ENCODE measurements at places on chromosomes 5 and 9.

DNA sequence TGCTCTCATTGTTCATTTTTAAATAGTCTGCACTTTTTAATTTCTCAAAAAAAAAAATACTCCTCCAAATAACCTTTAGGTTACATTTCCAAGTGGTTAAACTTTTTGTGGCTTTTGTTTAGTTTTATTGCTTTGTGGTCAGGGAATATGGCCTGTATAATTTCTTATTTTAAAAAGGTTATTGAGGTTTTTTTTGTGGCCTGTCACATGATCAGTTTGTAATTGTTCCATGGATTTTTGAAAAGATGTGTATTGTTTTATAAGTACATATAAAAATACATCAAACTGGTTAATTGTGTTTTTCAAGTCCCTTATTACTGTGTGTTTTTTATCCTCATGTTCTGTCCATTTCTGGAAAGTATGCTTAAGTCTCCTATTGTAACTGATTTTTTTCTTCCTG, 64.0 kb downstream of the ZNF618 start:
- no peak for DNase-seq

- no peak for DNase-seq
Observed at GRCh38 chr5:142465476-142465875, 140.7 kb upstream of the SPRY4 start.

- no peak for DNase-seq
Observed at GRCh38 chr9:121505903-121506735, 6.5 kb upstream of the GGTA1 start.

DNA sequence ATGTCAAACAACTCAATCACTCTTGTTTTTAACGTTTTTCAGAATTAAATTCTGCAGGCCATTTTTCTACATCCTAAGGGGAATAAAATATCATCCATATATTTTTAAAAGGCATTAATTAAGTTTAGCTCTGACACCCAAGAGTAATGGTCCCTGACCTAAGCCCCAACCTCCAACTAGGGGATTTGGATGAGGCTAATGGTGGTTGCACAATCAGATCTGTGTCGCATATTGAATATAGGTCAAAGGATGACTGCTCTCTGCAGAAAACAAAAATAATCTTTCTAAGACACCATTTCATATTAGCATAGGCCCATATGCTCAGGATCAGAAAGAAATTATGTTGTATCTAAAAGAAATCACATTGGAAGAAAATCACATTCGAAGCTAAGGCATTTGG, 20.7 kb downstream of the CDH6 start:
- no peak for DNase-seq

DNA sequence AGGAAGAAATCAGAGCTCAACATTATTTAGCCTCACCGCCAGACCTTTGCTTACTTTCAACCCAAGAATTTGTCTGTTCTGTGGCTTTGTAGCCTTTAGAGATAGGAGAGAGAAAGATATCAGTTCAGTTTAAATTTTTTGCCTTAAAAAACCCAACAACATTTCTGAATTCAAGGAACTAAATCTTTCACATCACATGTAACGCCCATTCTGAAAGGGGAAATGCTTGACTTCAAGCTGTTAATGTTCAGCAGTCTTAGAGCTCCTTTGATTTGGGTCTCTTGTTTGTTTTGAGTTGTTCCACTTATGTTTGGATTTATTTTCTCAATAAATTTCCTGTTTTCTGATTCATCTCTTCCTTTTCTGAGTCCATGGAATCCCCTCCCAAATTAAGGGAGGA, 294.5 kb downstream of the ARHGAP26 start:
- no peak for DNase-seq

DNA sequence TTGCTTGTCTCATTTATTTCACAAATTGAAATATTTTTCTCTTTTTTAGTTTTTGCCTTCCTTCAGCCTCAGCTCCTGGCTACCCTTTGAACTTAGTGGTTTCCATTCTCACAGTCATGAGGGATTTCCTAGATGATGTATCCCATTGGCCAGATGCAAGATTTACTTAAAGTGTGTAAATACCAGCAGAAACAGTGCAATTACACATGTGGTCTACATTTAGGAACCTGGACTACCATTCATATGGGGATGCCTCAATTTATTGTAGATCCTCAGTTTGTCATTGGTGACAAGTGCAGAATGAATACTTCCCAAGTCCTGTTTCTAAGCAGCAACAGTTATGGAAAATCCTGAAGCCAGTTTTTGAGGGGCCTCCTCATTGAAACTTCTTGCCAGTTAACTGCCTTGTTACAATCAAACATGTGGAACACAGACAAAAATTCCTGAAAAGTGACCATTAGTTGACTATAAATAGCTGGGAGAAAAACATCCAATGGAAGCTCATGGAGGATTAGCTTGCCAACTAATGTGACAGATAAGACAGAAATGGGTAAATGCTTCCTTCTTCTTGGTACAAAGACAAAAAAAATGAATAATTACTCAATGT, 113.6 kb upstream of the FER start:
- no peak for DNase-seq

DNA sequence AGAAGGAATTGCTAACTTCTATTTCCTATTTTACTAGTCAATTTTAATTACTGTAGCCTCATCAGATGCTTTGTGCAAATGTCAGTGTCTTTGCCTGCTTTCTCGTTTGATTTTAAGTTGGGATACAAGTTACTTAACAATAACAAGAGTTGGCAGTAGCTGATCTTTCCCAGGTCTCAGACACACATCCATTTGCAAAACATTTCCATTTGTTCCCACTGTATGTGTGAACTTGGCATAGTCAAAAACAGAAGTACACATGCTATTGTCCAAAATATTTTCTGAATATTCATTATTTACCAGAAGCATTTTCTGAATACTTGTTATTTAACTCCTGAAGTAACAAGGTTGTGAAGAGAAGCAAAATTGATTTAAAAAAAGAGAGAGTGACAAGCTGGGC, 35.0 kb upstream of the NAA35 start:
- no peak for DNase-seq

GRCh38 chr9:125654121-125654520, 52.9 kb downstream of the MAPKAP1 start:
- DNase-seq, result no peak

- DNase-seq, result no peak
Observed at GRCh38 chr9:13554626-13555025, 275.1 kb upstream of the MPDZ start.

GRCh38 chr5:68046445-68046844, 169.1 kb upstream of the PIK3R1 start:
- DNase-seq, result no peak

DNA sequence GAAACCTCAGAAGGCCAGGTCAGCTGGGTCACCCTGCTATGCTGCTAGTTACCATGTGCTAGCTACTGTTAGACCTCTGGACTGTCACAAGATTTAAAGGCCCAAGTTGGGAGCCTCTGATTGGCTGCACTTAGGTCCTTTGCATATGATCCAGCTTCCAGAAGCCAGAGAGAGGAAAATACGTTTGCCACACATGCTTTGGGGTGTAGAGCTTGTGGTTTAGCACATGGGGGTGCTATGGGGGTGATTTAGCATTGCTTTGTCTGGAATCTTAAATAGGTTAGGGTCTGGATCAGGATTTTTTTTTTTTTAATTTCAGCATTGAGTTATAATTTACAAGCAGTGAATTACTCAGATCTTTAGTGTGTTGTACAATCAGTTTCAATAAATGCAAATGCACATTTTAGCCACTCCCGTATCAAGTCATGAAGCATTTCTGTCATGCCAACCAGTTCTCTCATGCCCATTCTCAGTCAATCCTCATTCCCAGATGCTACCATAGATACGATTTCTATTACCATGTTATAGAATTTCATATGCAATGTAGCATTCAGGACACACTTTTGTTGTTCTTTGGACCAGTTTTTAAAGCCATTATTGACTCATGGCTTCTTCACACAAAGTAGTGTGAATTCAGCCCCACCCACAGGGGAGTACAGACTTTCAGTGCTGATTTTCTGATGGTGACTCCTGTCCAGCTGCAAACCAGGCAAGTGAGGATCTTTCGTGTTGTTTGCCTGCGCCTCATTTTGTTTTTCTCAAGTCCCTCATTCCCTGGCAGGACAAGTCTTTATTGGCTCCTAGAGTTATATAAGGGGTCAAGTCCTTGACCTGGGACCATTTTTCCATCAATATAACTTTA, 250.4 kb downstream of the LRRC70 start:
- DNase-seq, result no peak

DNA sequence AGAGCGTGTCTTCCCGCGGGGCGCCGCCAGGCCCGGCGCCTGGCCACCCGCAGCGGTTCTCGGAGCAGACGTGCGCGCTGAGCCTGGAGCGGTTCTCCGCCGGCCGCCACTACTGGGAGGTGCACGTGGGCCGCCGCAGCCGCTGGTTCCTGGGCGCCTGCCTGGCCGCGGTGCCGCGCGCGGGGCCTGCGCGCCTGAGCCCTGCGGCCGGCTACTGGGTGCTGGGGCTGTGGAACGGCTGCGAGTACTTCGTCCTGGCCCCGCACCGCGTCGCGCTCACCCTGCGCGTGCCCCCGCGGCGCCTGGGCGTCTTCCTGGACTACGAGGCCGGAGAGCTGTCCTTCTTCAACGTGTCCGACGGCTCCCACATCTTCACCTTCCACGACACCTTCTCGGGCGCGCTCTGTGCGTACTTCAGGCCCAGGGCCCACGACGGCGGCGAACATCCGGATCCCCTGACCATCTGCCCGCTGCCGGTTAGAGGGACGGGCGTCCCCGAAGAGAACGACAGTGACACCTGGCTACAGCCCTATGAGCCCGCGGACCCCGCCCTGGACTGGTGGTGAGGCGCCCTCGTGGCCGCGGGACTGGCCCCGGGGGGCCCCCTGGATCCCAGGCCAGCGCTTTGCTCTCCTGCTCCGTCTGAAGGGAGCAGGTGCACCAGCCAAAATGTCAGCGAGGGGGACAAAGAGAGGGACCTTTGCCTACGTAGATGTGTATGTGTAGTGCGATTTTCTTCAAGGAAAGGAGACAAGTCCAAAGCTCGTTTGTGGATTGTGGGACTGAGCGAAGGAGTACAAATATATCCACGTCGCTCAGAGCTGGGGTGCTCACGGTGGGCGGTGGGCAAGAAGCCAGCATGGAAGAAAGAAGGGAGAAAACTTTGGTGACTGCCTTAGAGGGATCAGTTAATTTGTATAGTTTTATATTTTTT, 19.5 kb downstream of the BTNL9 start:
- no peak for DNase-seq
